HT1080 (cell line): ENCODE measurements at places on chromosomes 12 and 14. TPM values are rescaled to one million over a fixed set of nuclear protein-coding genes. Genes with fewer than 3 reads are reported as not detected.

Gene SLC10A1
- total RNA-seq, result not detected in 2 replicates

Gene ZFHX2
- 0.63 and 1.2 TPM in 2 replicates for total RNA-seq

Gene CCDC60
- not detected in 2 replicates for total RNA-seq

Gene PPP1R1A
- not detected in 2 replicates for total RNA-seq

Gene CREBL2
- 25.4 and 26.8 TPM in 2 replicates for total RNA-seq

Gene NDRG2
- 13.1 and 16.9 TPM in 2 replicates for total RNA-seq

Gene TMTC2
- total RNA-seq, result 1.6 and 1.7 TPM in 2 replicates

Gene BIN2
- 0.06 TPM in 1 of 2 replicates, not detected in the other for total RNA-seq

DNA sequence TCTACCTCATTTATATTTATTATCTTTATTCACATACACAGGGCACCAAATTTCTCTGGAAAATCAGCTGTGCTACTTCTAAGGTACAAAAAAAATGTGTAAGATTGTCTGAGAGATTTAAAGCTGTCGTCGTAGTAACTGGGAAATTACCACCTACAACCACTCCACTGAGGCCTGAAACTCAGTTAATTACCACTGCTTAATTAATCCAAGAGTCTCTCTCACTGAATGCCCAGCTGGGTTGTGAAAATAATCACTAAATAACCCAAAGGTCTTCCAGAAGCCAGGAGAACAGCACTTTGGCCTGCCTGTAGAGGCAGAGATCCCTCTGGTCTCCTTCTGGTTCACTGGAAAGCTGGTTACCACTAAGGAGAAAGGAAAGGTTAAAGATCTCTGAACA is 207.2 kb upstream of the TMPO start:
- no peak for DNase-seq

GRCh38 chr12:85322715-85323114 is 42.7 kb downstream of the ALX1 start:
- no peak for DNase-seq

GRCh38 chr12:2082321-2082720 is 29.5 kb downstream of the CACNA1C start:
- no peak for DNase-seq

DNA sequence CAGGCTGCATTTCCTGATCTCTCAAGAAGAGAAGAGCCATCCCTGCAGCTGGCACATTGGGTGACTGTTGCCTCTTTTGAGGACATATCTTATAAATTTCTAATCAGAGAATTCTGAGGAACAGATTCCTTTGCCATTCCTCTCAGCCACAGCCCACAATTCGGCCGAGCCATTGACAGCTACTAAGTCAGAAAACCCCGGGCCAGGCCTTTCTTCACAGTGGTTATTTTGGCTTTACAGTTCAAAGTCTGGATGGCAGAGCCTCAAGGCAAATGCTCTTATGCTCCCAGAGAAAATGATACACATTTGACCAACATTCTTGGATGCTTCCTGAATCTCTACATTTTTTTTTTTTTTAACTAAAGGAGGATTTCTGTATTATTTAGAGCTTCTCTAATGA is 138.4 kb upstream of the FRMD6 start:
- DNase-seq, result no peak

DNA sequence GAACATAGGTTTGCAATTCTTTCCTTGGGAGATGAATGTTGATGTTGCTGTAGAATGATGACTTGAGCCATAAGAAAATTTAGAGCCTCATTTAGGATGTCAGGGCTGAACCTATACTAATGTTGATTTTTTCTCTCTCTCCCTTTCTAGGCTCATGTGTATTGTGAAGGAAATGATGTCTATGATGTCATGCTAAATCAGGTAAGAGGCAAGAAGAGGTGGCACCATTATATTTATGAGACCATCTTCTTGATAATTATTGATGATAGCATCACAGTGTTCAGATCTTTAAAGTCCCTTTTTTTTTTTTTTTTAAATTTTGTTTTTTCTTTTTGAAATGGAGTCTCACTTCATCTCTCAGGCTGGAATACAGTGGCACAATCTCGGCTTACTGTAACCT is 3.3 kb downstream of the PARP2 start:
- no peak for DNase-seq

DNA sequence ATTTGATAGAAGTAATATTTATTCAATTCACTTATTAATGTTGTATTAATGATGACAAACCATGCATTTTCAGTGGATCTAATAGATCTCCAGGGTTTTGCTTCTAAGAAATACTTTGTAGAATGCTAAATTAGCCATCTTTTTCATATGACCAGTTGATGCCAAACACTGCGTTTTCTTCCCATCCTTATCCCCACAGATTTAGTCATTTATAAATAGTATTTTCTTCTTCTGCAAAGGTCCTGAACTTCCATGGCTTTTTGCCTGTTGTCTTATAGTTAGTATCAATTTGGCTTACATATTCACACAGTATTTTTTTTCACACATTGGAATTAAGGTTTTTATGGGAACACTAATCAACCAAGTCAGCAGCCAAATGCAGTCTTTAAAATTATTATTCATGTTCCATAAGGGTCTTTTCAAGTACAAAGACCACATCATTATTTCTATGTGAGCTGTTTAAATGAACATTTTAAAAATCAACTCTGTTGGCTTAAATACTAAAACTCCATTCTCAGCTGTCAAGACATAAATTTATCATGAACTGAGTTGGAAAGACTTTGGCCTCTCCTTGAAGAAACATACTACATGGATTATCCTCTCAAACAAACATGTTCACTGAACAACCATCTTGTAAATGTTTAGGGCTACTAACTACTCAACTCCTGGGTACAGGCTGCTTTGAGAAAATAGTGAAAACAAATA is 1278.4 kb upstream of the FLRT2 start:
- DNase-seq, result no peak

DNA sequence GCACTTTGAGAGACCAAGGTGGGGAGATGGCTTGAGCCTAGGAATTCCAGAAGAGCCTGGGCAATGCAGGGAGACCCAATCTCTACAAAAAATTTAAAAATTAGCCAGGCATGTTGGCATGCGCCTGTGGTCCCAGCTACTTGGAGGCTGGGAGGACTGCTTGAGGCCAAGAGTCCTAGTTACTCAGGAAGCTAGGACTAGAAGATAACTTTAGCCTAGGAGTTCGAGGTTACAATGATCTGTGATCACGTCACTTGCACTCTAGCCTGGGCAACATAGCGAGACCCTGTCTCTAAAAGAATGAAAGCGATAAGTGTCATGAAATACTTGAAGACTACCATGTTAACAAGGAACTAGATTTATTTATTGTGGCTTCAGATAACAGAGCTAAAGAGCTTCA is 3.5 kb downstream of the ATF7 start:
- no peak for DNase-seq

DNA sequence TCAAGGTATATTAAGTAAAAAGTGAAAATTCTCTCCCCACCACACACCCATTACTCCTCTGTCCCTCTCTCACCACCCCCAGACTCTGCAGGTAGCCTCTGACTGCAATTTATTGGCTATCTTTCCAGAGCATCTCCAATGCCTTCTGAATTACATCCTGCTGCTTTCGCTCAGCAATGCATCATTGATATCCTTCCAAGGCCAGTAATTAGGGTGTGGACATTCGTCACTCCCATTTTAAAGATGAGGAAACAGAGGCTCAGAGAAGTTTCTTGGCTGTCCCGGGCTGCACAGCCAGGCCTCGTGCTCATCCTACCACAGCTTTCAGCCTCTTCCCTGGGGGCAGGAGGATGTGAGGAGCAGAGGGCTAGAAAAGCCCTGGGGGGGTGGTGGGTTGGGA is 23.6 kb upstream of the PGF start:
- no peak for DNase-seq

GRCh38 chr12:25659621-25660020 is 106.5 kb upstream of the LMNTD1 start:
- no peak for DNase-seq

DNA sequence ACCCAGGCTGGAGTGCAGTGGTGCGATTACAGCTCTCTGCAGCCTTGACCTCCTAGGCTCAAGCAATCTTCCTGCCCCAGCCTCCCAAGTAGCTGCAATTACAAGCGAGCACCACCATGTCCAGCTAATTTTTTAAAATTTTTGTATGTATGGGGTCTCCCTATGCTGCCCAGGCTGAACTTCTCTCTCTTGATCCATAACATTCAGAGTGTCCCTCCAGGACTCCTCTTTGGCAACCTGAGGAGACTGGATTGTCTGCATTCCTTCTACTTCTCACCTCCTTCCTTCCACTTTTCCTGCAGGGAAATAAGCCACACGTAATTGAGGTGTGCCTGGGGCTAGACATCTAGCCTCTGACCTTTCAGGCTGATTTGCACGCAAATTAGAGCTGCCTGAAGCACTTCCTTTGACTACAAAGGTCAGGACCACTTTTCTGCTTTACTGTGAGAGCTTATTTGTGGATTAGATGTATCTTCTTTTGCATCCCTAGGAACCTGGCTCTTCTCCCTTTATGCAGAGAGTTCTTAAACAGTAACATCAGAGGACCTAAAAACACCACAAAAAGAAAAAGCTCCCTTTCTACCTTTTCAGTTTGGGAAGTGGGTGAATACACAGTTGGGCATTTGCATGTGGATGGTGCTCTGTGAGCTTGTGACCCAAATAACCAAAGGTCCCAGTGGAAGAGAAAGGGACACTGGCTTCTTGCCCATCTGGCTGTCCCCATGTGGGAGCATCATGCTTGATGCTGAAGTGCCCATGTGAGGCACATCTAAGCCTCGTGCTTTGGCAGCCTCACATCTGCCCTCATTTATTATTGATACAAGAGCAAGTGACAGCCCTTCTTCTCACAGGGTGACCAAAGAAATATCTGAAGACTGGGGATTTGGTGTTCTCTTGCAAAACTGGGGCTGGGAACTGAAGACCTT is 33.5 kb downstream of the PYGL start:
- DNase-seq, result no peak

DNA sequence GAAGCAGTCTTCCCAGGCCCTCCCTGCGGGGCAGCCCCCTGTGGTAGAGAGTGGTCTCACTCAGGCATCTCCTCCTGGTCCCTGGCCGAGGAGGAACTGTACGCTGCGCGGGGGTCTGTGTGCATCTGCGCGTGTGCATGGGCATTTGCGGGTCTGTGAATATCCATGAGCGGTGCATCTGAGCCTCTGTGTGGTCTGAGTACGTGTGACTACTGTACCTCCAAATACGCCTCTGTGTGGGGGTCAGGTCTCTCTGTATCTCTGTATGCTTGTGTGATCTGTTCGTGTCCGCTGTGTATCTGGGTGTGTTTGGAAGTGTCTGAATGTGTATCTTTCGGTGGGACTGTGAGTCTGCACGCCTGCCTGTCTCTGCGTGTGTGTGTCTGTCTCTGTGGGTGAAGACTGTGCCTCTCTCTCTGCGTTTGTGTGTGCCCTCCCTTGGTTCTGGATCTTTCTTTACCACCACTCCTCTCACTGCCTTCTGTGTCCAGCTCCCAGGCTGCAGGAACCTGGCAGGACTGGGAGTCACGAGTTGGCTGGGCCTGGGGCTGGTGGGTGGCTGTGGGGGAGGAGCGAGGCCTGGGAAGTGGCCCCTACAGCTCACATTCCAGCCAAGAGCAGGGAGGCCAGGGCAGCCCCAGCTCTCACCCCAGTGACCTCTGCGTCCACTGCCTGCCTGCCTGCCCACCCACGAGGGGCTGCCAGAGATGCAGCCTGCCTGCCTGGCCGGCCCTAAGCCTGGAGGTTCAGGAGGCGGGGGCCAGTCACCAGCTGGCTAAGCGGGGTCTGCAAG is 1.1 kb upstream of the PGF start:
- no peak for DNase-seq

DNA sequence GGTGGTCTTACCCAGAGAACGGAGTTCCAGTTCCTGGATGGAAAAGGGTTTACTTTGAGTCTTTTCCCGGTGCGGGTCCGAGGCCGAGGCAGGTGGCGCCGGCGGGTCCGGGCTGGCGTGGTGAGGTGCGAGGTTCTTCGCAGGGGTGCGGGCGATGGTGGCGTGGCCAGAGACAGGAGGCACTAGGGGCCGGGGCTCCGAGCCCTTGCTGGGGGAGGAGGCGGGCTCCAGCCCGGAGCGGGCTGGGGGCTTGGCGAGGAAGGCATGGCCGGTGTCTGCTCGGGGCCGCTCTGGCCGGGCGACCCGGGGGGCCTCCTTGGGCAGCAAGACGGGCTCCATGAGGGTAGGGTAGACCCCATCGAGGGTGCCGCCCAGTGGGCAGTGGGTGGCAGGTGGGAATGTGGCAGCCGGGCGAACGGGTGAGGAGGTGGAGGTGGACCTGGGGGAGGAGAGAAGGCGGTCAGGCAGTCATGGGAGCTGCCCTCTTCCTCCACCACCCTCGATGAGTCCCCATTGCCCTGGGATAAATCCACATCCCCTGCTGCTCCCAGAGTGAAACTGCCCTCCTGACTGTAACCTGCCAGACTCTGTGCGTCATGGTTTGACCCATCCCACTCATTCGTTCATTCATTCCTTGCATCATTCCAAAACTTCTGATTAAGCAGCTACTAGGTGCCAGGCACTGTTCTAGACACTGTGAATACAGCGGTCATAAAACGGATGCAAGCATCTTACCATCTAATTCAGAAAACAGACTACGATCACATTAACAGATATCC is 42.0 kb downstream of the RFLNA start:
- DNase-seq, result no peak

DNA sequence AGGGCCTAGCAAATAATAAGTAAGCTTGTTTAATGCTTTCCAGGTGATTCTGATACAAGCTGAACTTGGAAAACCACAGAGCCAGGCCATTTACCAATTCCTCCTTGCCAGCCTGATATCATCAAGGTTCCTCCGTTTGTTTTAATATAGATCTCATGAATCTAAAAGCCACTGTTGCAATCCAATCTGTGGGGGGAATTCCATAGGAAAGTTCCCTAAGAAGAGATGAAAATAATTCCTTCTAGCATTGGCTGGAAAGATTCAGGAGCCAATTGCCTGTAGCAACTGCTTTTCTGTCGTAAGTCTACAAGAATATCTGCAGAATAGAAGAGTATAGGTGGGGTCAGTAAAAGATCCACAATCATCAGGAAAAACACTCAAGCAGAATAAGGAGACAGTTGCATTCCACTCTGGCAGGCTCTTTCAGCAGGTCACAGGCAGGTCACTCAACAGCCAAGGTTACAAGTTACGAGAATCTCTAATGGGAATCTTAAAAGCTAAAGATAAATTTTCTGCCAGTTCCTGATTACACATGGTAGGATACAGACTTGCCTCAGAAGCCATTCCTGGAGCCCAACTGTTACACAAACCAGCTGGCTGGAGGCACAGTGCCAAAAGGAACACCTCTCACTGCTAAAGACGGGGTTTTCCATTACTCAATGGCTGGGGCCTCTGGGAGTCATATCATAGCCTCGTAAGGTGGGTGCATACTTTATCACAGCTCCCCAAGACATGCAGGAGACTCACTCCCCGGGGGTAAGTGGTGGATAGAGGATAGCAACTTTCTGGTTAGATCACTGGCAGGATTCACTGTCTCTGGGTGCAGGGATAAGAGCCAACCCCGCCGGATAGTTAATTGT is 43.6 kb downstream of the FGD6 start:
- DNase-seq, result no peak

GRCh38 chr12:132841151-132841550 is 12.5 kb upstream of the GOLGA3 start:
- DNase-seq, result no peak

GRCh38 chr14:84401631-84402030 is 1128.3 kb upstream of the FLRT2 start:
- DNase-seq, result no peak
